ENCODE measurements at places on chromosomes 6 and 20. TPM values are rescaled to one million over a fixed set of nuclear protein-coding genes. Genes with fewer than 3 reads are reported as not detected.

GRCh38 chr6:16766043-16766536 is 4.8 kb upstream of the ATXN1 start:
- DNase-seq: no peak
- H3K36me3 ChIP-seq: no peaks in the 10 kb centered on the region
- no peak overlapping the region for H3K4me3 ChIP-seq
- H3K4me1 ChIP-seq: peaks cover 3% of the 10 kb centered on the region
- no peaks in the 10 kb centered on the region for H3K27me3 ChIP-seq
- H3K27ac ChIP-seq: no peak overlapping the region

- no peaks in the 10 kb centered on the region for H3K36me3 ChIP-seq
- H3K4me3 ChIP-seq: no peak overlapping the region
- no peaks in the 10 kb centered on the region for H3K4me1 ChIP-seq
- no peaks in the 10 kb centered on the region for H3K27me3 ChIP-seq
Measured at GRCh38 chr20:23655491-23656211, 17.9 kb upstream of the CST3 start.

GRCh38 chr6:73523434-73524123 is 2.7 kb upstream of the EEF1A1 start:
- H3K27me3 ChIP-seq: no peaks in the 10 kb centered on the region
- DNase-seq: peak; percentile 91
- no peaks in the 10 kb centered on the region for H3K4me1 ChIP-seq

DNA sequence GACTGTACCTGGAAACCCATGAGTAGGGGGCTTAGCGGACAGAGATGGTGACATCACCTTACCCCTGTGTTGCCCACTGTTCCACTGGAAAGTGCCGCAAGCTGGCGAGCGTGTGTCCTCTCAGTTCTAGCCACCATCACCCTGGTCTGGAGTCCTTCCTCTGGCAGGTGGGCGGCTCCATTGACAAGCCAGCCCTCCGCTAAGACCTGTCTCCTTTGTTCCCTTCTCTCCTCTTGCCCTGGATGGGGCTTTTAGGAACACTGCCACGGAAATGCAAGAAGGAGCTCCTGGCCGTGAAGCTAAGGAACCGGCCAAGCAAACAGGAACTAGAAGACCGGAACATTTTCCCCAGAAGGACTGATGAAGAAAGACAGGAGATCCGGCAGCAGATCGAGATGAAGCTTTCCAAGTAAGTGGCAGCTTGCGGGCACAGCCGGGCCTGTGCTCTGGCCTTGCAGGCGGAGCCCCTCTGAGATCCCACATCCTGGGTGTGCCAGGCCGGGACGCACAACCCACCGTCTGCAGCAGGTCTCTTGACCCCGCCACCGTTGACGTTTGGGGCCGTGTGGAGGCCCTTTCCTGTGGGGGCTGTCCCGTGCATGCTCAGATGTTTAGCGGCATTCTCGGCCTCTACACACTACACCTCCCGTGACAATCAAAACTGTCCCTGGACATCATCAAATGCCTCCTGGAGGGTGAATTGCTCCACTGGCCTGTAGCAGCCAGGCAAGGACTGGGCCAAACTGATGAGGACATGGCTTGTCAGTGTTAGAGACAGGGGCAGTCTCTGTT is 127.5 kb downstream of the SYCP2 start:
- H3K27me3 ChIP-seq: no peaks in the 10 kb centered on the region
- H3K36me3 ChIP-seq: no peaks in the 10 kb centered on the region
- DNase-seq: no peak

DNA sequence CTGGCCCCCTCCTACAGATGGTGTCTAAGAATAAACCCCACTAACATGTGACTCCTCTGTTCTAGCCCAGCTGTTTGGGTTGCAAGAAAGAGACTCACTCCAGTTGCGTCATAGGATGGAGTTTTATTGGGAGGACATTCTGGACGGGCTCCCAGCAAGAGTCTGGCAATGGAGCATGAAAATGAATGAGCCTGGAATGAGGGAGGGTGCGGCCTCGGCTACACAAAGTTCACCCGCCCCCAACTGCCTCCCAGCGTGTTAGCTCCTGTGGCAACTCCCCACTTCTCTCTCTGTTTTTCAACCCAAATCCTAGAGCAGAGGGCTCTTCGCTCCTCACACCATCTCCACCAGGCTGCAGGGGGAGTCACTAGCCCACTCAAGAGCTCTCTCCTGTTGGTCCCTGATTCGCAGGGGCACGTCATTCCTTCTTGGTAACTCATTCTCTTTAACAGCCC is 5.1 kb upstream of the ADAM33 start:
- peaks cover under 1% of the 10 kb centered on the region for H3K4me1 ChIP-seq
- H3K27me3 ChIP-seq: peaks cover 6% of the 10 kb centered on the region
- no peaks in the 10 kb centered on the region for H3K36me3 ChIP-seq
- DNase-seq: no peak

- peaks cover 6% of the 10 kb centered on the region for H3K36me3 ChIP-seq
- peak; percentile 98 for DNase-seq
- H3K4me1 ChIP-seq: no peaks in the 10 kb centered on the region
- peak within 1 kb of the TSS; percentile 51 for H3K27ac ChIP-seq
Measured at GRCh38 chr20:44960103-44960852, at the start of gene TOMM34. TOMM34 (minus strand) TSS chr20:44960397; CDS start chr20:44960333, 64 bp downstream.

DNA sequence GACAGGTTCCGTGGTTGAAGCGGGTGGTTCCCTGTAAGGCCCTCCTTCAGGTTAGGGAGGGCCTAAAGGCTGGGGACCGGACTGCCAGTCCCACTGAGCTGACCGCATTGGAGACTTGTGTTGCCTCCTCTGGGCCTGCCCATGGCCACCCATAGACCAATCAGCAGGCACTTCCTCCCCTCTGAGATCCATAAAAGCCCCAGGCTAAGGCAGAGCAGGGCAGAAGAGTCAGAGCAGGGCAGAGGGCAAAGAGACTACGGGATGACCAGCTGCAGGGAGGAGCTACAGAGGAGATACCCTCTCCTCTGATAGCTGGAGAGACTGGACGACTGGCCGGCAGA is 537.4 kb downstream of the TENT5A start:
- H3K36me3 ChIP-seq: no peaks in the 10 kb centered on the region
- H3K27ac ChIP-seq: no peak overlapping the region
- H3K27me3 ChIP-seq: peaks cover 4% of the 10 kb centered on the region

DNA sequence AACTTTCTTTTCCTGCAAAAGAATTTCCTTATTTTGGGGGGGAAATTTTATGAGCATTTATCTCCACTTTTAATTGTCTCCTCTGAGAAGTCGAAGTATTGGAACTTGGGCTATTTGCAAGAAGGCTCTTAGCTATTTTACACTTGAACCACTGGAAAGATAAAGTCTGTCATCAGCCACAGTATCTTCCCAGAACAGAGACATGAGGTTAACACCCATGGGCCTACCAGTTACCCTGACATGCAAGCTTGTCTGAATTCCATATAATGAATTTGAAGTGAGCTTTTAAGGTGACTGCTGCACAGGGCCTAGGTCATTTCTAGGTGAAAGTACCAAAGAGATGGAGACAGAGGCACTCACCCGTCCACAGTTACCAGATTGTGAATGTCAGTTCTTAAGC is 193.1 kb downstream of the SIM1 start:
- no peak overlapping the region for H3K27ac ChIP-seq
- H3K27me3 ChIP-seq: no peaks in the 10 kb centered on the region
- no peaks in the 10 kb centered on the region for H3K36me3 ChIP-seq

- no peaks in the 10 kb centered on the region for H3K36me3 ChIP-seq
- no peaks in the 10 kb centered on the region for H3K4me1 ChIP-seq
- H3K27me3 ChIP-seq: no peaks in the 10 kb centered on the region
- H3K27ac ChIP-seq: no peak overlapping the region
- no peak for DNase-seq
Measured at GRCh38 chr20:38197217-38197616, 32.1 kb upstream of the TGM2 start.

GRCh38 chr6:63097222-63097621 is 114.0 kb upstream of the FKBP1C start:
- no peaks in the 10 kb centered on the region for H3K4me1 ChIP-seq
- H3K27ac ChIP-seq: no peak overlapping the region
- no peak overlapping the region for H3K4me3 ChIP-seq
- H3K36me3 ChIP-seq: no peaks in the 10 kb centered on the region

- no peak overlapping the region for H3K27ac ChIP-seq
- H3K4me3 ChIP-seq: no peak overlapping the region
- no peak for DNase-seq
- no peaks in the 10 kb centered on the region for H3K27me3 ChIP-seq
- H3K4me1 ChIP-seq: no peaks in the 10 kb centered on the region
Measured at GRCh38 chr20:47007826-47008655, 113.4 kb downstream of the EYA2 start.

DNA sequence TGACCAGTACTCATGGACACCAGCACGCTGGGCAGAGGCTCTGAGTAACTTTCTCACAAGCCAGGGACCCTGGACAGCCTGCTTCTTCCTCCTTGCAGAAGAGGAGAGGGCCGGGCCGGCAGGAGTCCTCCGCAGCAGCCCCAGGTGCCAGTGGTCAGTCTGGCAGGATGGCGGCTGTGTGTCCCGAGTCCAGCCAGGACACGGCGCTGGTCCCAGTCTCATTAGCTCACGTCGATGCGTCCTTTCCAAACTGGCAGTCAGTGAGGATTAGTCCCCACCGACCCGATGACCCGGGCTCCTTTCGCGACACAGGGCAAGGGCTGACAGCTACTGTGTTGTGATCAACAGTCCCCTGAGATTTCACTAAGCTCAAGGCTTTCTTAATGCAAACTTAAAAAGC is 267.0 kb downstream of the TAF4 start:
- H3K4me1 ChIP-seq: no peaks in the 10 kb centered on the region
- peaks cover 5% of the 10 kb centered on the region for H3K27me3 ChIP-seq
- no peaks in the 10 kb centered on the region for H3K36me3 ChIP-seq
- H3K4me3 ChIP-seq: no peak overlapping the region
- no peak overlapping the region for H3K27ac ChIP-seq

DNA sequence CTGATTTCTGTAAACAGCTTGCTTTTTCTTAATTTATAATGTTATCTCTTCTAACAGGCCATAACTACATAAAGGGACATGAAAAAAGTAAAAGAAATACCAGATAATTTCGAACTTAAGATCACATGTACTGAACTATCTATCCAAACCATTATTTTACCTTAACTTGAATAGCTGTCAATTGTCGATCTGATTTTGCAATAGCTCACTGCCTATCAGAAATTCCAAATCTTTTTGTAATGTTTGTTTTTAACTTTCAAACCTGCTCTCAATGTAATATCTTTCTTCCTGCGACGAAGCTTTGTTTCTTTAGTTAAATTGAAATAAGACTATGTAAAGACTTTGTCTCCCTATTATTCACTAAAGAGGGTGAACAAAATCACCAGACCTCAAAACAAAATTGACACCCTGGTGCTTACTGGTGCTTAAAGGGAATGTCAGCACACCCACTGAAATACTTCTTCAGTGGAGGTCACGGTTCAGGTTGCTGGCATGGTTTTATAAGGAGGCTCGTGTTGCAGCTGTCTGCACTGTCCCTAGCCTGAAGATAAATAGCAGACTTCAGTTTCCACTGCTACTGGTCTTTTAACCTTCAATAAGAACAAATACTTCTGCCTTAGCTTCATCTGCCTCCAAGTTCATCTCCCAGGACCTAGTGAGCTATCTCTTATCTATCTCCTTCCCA is 117.5 kb upstream of the QKI start:
- no peak overlapping the region for H3K4me3 ChIP-seq
- H3K27me3 ChIP-seq: no peaks in the 10 kb centered on the region
- DNase-seq: no peak
- H3K4me1 ChIP-seq: no peaks in the 10 kb centered on the region

- H3K4me1 ChIP-seq: no peaks in the 10 kb centered on the region
- no peaks in the 10 kb centered on the region for H3K36me3 ChIP-seq
- no peaks in the 10 kb centered on the region for H3K27me3 ChIP-seq
- no peak overlapping the region for H3K27ac ChIP-seq
- no peak for DNase-seq
Measured at GRCh38 chr20:1402149-1402548, 9.3 kb upstream of the FKBP1A start.

DNA sequence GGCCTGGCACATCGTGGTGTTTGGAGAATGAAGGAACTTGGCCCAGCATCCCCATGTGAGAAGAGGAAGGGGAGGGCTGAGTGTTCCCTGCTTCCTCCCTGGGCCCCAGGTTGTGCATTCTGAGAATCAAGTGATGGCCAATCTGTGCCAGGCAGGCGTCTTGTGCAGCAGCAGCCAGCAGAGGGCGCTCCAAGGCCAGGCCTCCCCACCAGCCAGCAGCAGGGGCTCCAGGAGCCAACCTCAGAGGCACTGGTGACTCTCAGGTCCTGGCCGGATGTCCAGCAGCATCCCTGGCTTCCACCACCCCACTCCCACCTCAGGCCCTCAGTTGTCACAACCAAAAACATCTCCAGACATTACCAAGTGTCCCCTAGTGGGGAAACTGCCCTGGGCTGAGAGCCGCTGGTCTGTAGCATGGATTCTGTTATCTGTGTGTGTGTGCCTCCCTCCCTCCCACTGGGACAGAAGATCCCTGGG is 192.0 kb downstream of the PREX1 start:
- no peaks in the 10 kb centered on the region for H3K4me1 ChIP-seq
- no peaks in the 10 kb centered on the region for H3K27me3 ChIP-seq
- H3K27ac ChIP-seq: no peak overlapping the region

DNA sequence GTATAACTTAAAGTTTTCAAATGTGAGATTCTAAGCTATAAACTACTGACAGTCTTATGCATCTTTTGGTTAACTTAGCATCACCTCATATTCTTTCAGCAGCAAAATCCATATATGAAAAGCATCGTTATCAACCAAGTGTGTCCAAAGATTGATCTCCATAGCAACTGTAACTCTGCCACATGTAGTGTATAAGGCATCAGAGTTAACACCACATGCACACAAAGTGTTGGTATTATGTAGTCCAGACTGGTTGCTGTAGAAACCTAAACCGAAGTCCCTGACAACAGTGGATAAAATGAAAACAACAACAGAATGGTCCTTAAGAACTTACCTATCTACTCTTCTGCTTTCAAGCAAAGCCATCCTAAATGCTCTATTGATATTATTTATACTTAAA is 39.6 kb downstream of the PDSS2 start:
- H3K36me3 ChIP-seq: no peaks in the 10 kb centered on the region
- H3K4me3 ChIP-seq: no peak overlapping the region
- no peak for DNase-seq
- no peaks in the 10 kb centered on the region for H3K4me1 ChIP-seq
- H3K27me3 ChIP-seq: no peaks in the 10 kb centered on the region
- no peak overlapping the region for H3K27ac ChIP-seq

Gene PBOV1
- polyA plus RNA-seq: not detected

Gene FOXQ1
- 2.6 TPM for polyA plus RNA-seq

Gene VNN1
- 1.6 TPM for polyA plus RNA-seq

Gene ADTRP
- not detected for polyA plus RNA-seq

Gene BANF2
- polyA plus RNA-seq: 1.3 TPM

Gene DPPA5
- not detected for polyA plus RNA-seq

Gene PRRC2A
- polyA plus RNA-seq: 144 TPM

Gene ZBP1
- polyA plus RNA-seq: 0.09 TPM

Gene HLA-DPA1
- 9.1 TPM for polyA plus RNA-seq

Gene LINC00237
- polyA plus RNA-seq: not detected

Gene EEF1A1
- polyA plus RNA-seq: 5,006 TPM

Gene TAGAP
- polyA plus RNA-seq: 0.42 TPM

Gene RXRB
- polyA plus RNA-seq: 68.3 TPM

Gene ADGRF5
- polyA plus RNA-seq: 7.6 TPM

Gene TXLNB
- polyA plus RNA-seq: 0.08 TPM

Gene RIPOR3
- polyA plus RNA-seq: 8.1 TPM

Gene LGSN
- polyA plus RNA-seq: 0.04 TPM

Data from pancreas (tissue), 10 donors.